ENCODE measurements at places on chromosomes 2 and 18. TPM values are rescaled to one million over a fixed set of nuclear protein-coding genes. Genes with fewer than 3 reads are reported as not detected.

DNA sequence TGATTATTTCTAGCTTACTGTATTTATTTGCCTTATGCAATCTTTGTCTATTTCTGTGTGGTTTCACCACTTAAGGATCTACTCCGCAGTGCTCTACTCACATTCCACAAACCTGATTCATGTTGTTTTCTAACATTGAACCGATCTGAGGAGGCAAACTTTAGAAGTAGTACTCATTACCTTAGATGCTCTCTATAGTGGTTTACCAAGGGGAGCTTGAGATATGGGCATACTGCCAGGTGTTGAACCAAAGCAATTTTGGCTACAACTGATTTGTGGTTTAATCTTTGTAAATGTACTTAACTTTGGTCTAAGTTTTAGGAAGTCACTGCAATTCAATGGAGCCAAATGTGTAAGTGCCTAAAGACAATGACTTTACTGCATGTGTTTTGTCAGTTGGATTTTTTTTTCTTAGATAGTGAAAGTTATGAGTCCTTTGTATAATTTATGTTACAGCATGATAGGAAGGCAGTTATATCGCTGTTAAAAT lies 50.1 kb downstream of the MAP2 start:
- H3K27me3 ChIP-seq = no peaks in the 10 kb centered on the region
- H3K27ac ChIP-seq = no peak overlapping the region
- no peaks in the 10 kb centered on the region for H3K4me1 ChIP-seq
- no peak for DNase-seq

DNA sequence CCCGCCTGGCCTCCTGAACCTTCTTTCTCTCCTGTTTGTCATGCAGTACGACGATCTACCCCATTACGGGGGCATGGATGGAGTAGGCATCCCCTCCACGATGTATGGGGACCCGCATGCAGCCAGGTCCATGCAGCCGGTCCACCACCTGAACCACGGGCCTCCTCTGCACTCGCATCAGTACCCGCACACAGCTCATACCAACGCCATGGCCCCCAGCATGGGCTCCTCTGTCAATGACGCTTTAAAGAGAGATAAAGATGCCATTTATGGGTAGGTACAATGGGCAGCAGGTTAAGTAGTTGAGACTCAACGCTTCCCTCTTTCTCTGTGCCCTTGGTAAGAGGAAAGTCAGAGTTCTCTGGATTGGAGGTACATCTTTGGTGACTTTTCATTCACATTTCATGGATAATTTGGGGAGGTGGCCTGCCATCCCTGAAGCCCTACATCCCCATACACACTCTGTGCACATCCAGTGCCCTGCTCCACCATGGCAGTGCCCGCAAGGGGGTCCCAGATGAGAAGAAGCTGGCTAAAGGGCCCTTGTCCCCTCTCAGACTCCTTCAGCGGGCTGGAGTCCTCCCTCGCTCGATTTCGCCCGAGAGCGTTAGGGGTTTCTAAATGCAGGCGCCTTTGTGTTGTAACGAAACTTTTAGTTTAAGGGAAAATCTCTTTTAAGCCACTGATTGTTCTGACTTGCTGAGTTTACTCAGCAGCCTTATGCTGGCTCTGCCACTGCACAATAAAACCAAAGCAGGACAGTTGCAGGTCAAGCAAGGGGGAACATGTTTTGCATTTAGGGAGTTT lies 3.0 kb downstream of the MEIS1 start:
- peak; percentile 31 for DNase-seq
- peak overlapping the region; percentile 89 for H3K4me3 ChIP-seq
- H3K27ac ChIP-seq = no peak overlapping the region

CTIF gene
- total RNA-seq = 51.5 TPM

DNA sequence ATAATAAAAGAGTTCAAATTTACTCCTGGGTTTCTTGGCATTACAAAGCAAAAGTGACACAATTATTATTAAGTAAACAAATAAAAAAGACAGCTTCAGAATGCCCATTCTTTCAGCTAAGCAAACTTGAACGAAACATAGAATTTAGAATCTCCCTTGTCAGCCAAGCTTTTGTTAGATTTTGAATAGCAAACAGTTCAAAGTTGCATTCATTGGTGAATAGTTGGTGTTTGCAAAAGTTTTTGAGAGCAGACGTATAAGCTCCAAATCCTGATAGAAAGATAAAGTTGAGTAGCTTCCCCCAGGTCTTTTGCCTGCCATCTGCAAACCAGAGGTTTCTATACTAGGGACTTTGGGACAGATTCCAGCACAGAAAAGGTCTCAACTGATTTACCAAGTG lies 434.3 kb upstream of the TNP1 start:
- peaks cover 5% of the 10 kb centered on the region for H3K36me3 ChIP-seq
- no peak overlapping the region for H3K27ac ChIP-seq
- H3K4me3 ChIP-seq = no peak overlapping the region

- H3K4me3 ChIP-seq = no peak overlapping the region
- H3K27ac ChIP-seq = no peak overlapping the region
- peaks cover 17% of the 10 kb centered on the region for H3K4me1 ChIP-seq
- peaks cover 28% of the 10 kb centered on the region for H3K36me3 ChIP-seq
- H3K27me3 ChIP-seq = peaks cover 9% of the 10 kb centered on the region
- DNase-seq = no peak
These were observed 32.9 kb downstream of the LBH start for GRCh38 chr2:30264274-30264673.

DNA sequence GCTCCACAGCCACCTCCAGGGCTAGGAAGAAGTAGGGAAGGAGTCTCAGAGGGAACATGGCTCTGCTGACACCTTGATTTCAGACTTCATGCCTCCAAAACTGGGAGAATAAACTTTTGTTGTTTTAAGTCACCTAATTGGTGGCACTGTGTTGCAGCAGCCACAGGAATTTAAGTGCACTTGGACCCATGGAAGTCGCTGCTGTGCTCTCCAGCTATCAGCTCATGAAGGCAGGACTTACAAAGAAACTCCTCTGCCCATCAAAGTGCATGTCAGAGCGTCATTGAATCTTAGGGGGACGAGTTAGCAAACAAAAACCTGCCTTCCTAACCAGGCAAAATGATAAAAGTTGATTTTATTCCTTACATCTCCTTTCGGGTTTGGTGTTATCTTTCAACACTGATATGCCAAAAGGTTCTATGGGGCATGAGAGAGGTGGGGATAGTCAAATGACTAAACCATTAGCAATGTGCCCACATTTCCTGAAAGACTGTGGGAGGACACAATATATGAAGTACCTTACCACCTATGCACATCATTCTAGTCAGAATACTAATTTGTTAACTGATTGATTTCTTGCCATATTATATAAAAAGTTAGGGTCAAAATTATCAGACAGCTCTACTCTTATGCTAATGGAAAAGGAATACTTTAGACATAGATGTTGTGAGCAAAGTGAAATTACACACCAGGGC lies 235.8 kb upstream of the TNP1 start:
- H3K4me3 ChIP-seq = no peak overlapping the region
- no peaks in the 10 kb centered on the region for H3K27me3 ChIP-seq
- no peak for DNase-seq
- no peaks in the 10 kb centered on the region for H3K36me3 ChIP-seq
- H3K27ac ChIP-seq = no peak overlapping the region

RAB17 gene
- 1.5 TPM for total RNA-seq

CHST9 gene
- total RNA-seq = 4.7 TPM

DNA sequence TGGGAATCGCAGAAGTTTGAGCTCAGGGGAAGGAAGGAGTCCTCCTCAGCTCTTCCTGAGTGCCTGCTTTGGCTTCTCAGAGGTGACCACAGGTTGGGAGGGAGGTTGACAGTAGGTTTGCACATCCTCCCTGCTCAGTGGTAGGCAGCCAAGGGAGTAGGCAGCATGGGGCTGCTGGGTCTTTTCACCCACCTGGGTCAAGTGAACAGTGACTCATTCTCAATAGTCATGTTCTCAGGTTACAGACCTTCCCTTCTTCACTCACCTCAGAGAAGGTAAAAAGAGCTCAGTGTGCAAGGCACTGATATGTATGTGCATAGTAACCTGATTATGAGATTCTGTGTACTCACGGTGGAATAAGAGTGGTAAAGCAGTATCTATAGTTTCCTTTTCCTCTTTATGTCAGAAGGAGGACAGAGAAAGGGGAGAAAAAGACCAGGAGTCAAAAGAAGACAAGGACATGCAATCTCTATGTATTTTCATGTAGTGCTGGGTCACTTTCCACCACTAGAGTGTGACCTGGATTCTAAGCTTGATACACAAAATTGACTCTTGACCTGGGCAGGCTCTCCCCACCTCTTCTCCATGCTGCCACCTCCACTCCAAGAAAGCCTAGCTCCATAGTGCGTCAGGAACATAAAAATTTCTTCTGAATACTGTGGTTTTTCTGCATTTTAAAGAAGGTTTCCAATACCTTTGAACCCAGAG lies 36.5 kb upstream of the ASNSD1 start:
- no peaks in the 10 kb centered on the region for H3K36me3 ChIP-seq
- H3K27me3 ChIP-seq = no peaks in the 10 kb centered on the region
- peaks cover 55% of the 10 kb centered on the region for H3K4me1 ChIP-seq
- no peak overlapping the region for H3K4me3 ChIP-seq
- no peak for DNase-seq
